HepG2 (cell line): ENCODE measurements at places on chromosomes 13 and 19. TPM values are rescaled to one million over a fixed set of nuclear protein-coding genes. Genes with fewer than 3 reads are reported as not detected.

The FCER2 gene
- not detected in 2 replicates for polyA plus RNA-seq

The PTBP1 gene
- polyA plus RNA-seq = 288 and 314 TPM in 2 replicates

The ARL11 gene
- 0.17 and 0.22 TPM in 2 replicates for polyA plus RNA-seq

The SCGB2B2 gene
- 0.03 and 0.12 TPM in 2 replicates for polyA plus RNA-seq

The CALR3 gene
- not detected in 2 replicates for polyA plus RNA-seq

The FAAP24 gene
- 1.5 and 2.3 TPM in 2 replicates for polyA plus RNA-seq

The CFAP97D2 gene
- not detected in 2 replicates for polyA plus RNA-seq

The KLK1 gene
- not detected in 2 replicates for polyA plus RNA-seq

The TM9SF2 gene
- 80.5 and 94.1 TPM in 2 replicates for polyA plus RNA-seq

The IFI30 gene
- 24.7 and 25.0 TPM in 2 replicates for polyA plus RNA-seq

The SRRM5 gene
- polyA plus RNA-seq = 0.16 TPM in 2 replicates

The SLITRK6 gene
- polyA plus RNA-seq = not detected in 2 replicates

The MAP4K1 gene
- 0.24 and 0.35 TPM in 2 replicates for polyA plus RNA-seq

The FFAR2 gene
- polyA plus RNA-seq = 0.12 and 0.30 TPM in 2 replicates

The ZNF880 gene
- polyA plus RNA-seq = 0.03 and 0.10 TPM in 2 replicates

The ZNF536 gene
- polyA plus RNA-seq = not detected in 2 replicates

The ZNF726 gene
- polyA plus RNA-seq = not detected in 2 replicates

The FXYD1 gene
- 27.0 and 31.2 TPM in 2 replicates for polyA plus RNA-seq

The VRK3 gene
- polyA plus RNA-seq = 16.8 and 23.8 TPM in 2 replicates

The SYT5 gene
- 0.04 TPM in 1 of 2 replicates, not detected in the other for polyA plus RNA-seq

The CBARP gene
- polyA plus RNA-seq = 1.4 and 2.8 TPM in 2 replicates

The AMH gene
- polyA plus RNA-seq = 0.03 and 0.04 TPM in 2 replicates

The KANK2 gene
- 5.7 and 6.8 TPM in 2 replicates for polyA plus RNA-seq

The CCDC8 gene
- polyA plus RNA-seq = not detected in 2 replicates

The DCT gene
- polyA plus RNA-seq = not detected in 2 replicates
